ENCODE measurements at places on chromosomes 5 and 9. TPM values are rescaled to one million over a fixed set of nuclear protein-coding genes. Genes with fewer than 3 reads are reported as not detected.

CENPH gene
- 0.99 TPM for total RNA-seq

KLHL3 gene
- total RNA-seq, result 20.7 TPM

ZNF300 gene
- total RNA-seq, result 4.6 TPM

APBA1 gene
- total RNA-seq, result 6.2 TPM

GRIA1 gene
- not detected for total RNA-seq
